Osteocyte (in vitro differentiated cells): ENCODE measurements at places on chromosomes 1 and 21.

GRCh38 chr21:41616031-41616591, 108.2 kb upstream of the TMPRSS2 start:
- H3K27me3 ChIP-seq = no peaks in the 10 kb centered on the region
- peak overlapping the region; percentile 10 for H3K4me3 ChIP-seq
- DNase-seq = no peak
- peaks cover 54% of the 10 kb centered on the region for H3K4me1 ChIP-seq

DNA sequence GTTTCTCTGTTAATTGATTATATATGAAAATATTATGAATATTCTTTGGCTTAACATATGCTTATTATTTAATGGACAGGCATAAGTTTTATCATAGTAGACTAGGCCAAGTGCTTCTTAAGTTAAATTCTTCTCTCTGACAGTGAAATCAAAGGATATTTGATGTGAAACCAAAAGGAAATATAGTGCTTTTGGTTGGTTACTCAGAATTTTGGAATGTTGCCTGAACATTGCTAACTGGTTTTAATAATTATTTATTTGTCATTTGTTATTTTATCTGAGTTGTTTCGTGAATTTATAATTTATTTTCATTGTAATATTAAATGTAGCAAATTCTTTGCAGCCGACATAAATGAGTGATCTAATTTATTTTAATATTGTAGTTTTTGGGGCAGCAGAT, 18.3 kb downstream of the HOOK1 start:
- no peaks in the 10 kb centered on the region for H3K36me3 ChIP-seq
- no peak overlapping the region for H3K27ac ChIP-seq
- DNase-seq = no peak
- H3K27me3 ChIP-seq = peaks cover 31% of the 10 kb centered on the region
- no peaks in the 10 kb centered on the region for H3K4me1 ChIP-seq

DNA sequence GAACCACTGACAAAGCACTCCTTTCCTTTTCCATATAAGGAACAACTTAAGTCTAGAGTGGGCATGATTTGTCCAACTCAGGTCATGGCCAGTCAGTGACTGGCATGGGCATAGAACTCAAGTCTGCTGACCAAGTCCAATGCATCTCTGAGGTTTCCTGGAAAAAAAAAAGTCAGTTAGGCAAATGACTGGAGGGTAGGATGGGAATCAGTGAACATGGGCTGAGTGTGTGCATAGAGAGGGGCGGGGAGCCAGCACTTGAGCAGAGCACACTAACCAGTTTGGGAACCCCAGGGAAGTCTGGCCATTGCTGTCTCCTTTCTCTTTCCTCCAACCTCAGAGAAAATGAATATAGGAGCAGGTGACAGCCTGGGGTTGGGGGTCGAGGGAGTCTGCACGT, 53.6 kb upstream of the FMOD start:
- no peak for DNase-seq
- peaks cover 18% of the 10 kb centered on the region for H3K4me1 ChIP-seq
- no peaks in the 10 kb centered on the region for H3K36me3 ChIP-seq
- H3K27ac ChIP-seq = no peak overlapping the region
- H3K4me3 ChIP-seq = no peak overlapping the region
- peaks cover 6% of the 10 kb centered on the region for H3K27me3 ChIP-seq

- peaks cover 53% of the 10 kb centered on the region for H3K36me3 ChIP-seq
- DNase-seq = no peak
- H3K4me3 ChIP-seq = no peak overlapping the region
- H3K27ac ChIP-seq = no peak overlapping the region
Measured at GRCh38 chr1:25356848-25357247, 18.7 kb downstream of the TMEM50A start.

- no peaks in the 10 kb centered on the region for H3K36me3 ChIP-seq
- no peak overlapping the region for H3K27ac ChIP-seq
- H3K4me3 ChIP-seq = no peak overlapping the region
Measured at GRCh38 chr1:110481968-110482623, 31.1 kb downstream of the PROK1 start.

GRCh38 chr1:67713057-67713846, 28.3 kb downstream of the GADD45A start:
- no peaks in the 10 kb centered on the region for H3K27me3 ChIP-seq
- peak overlapping the region; percentile 48 for H3K27ac ChIP-seq
- H3K4me3 ChIP-seq = no peak overlapping the region

- H3K4me1 ChIP-seq = no peaks in the 10 kb centered on the region
- H3K27me3 ChIP-seq = no peaks in the 10 kb centered on the region
- H3K36me3 ChIP-seq = no peaks in the 10 kb centered on the region
- no peak overlapping the region for H3K27ac ChIP-seq
- no peak overlapping the region for H3K4me3 ChIP-seq
Measured at GRCh38 chr1:186806477-186806876, 22.3 kb upstream of the PLA2G4A start.

GRCh38 chr1:177309880-177310279, 139.1 kb downstream of the BRINP2 start:
- no peak overlapping the region for H3K4me3 ChIP-seq
- H3K27ac ChIP-seq = no peak overlapping the region
- no peaks in the 10 kb centered on the region for H3K4me1 ChIP-seq
- no peaks in the 10 kb centered on the region for H3K36me3 ChIP-seq

DNA sequence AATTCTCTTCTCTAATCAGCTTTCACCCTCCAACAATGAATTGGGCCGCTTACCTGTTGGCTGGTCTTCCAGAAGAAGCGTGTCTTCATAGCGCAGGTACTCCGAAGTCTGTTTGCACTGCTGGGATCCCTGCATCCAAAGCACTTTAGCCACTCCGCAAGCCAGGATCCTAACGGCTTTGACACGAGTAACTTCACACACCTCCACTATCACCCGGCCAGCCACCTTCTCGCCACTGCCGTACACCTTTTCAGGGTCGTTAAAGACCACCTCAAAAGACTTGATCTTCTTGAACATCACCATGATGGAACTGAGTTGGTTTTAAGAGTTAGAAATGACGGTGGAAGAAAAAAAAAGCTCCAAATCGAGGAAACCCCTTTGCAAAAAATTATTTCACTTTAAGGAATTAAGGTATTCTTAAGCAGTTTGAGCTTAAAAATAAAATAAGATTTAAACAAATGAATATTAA, 381 bp downstream of the TXNIP start:
- H3K4me3 ChIP-seq = peak overlapping the region; percentile 94
- DNase-seq = no peak
- H3K27ac ChIP-seq = peak overlapping the region; percentile 96
- H3K4me1 ChIP-seq = peaks cover 53% of the 10 kb centered on the region
- H3K27me3 ChIP-seq = no peaks in the 10 kb centered on the region
- H3K36me3 ChIP-seq = peaks cover 38% of the 10 kb centered on the region

DNA sequence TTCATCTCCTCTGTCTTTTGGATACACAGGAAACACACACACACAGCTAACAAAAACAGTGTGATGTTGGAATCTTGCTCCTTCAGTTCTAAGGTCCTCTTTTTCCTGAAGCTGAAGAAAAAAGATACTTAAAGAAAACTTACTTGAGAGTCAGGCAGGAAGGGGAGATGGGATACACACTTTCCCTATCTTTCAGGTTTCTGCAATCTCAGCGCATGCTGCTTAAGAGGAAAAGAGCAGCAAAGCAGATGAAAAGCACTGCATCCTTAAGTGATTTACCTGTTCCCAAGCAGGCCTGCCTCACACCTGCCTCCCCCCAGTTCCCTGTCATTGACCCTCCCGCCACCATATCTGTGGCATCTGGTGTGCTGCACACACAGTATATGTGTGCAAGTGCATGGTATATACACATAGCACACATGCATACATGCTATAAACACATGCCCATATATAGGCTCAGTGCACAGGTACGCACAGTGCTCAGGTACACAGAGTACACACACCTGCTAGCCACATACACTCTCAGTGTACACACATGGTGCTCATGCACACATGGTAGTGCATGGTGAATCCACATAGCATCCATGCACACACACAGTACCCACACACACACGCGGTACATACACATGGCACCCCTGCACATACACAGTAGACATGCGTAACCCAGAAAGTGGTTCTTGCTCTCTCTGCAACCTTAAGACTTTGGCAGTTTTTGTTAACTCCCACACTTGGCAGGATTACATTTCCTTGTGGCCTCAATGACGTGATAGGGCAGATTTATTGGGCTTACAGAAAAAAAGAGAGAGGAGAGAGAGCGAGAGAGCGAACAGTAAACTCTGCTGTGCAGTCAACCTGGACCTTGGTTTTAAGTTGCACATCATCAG, 166.9 kb downstream of the TOMM20 start:
- H3K4me1 ChIP-seq = peaks cover 85% of the 10 kb centered on the region
- no peaks in the 10 kb centered on the region for H3K36me3 ChIP-seq
- H3K4me3 ChIP-seq = peak overlapping the region; percentile 65
- no peaks in the 10 kb centered on the region for H3K27me3 ChIP-seq
- no peak for DNase-seq

DNA sequence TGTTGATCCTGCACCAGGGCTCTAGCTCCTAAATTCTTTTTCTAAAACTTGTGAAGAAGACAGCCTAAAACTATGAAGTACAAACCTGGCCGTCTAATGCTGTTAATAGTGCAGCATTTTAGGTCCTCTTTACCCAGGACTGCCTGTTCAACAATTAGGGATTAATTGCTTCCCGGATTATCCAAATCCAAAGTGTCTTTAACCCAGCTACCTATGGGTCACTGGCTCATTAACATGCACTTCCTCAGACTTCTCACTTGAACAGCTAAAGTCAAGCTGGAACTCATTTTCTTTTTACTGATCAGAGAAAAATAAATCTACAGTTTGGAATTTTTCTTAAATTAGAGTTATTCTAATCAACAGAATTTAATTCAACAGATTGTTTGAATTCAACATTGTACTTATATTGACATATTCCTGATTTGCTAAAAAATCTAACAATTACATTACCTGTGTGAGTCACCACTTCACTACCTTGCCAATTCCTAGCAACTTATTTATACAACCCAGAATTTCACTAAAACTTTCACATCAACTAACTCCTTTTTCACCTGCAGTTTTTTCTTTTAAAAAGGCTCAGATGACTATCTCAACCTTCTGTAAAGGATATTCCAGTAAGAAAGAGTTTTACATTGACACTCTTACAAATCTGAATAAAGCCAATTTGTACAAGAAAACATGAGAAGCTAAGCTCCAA, 3.3 kb downstream of the HNRNPU start:
- DNase-seq = no peak
- peak overlapping the region; percentile 95 for H3K27ac ChIP-seq
- peaks cover 49% of the 10 kb centered on the region for H3K36me3 ChIP-seq
- peaks cover 46% of the 10 kb centered on the region for H3K4me1 ChIP-seq
- no peaks in the 10 kb centered on the region for H3K27me3 ChIP-seq

GRCh38 chr1:179287946-179288345, 5.7 kb upstream of the SOAT1 start:
- no peak overlapping the region for H3K27ac ChIP-seq
- DNase-seq = no peak
- H3K4me3 ChIP-seq = no peak overlapping the region
- no peaks in the 10 kb centered on the region for H3K36me3 ChIP-seq
- no peaks in the 10 kb centered on the region for H3K27me3 ChIP-seq

GRCh38 chr1:211832661-211833060, 2.1 kb upstream of the LPGAT1 start:
- peaks cover 22% of the 10 kb centered on the region for H3K4me1 ChIP-seq
- H3K36me3 ChIP-seq = no peaks in the 10 kb centered on the region
- peaks cover 7% of the 10 kb centered on the region for H3K27me3 ChIP-seq
- no peak overlapping the region for H3K4me3 ChIP-seq

DNA sequence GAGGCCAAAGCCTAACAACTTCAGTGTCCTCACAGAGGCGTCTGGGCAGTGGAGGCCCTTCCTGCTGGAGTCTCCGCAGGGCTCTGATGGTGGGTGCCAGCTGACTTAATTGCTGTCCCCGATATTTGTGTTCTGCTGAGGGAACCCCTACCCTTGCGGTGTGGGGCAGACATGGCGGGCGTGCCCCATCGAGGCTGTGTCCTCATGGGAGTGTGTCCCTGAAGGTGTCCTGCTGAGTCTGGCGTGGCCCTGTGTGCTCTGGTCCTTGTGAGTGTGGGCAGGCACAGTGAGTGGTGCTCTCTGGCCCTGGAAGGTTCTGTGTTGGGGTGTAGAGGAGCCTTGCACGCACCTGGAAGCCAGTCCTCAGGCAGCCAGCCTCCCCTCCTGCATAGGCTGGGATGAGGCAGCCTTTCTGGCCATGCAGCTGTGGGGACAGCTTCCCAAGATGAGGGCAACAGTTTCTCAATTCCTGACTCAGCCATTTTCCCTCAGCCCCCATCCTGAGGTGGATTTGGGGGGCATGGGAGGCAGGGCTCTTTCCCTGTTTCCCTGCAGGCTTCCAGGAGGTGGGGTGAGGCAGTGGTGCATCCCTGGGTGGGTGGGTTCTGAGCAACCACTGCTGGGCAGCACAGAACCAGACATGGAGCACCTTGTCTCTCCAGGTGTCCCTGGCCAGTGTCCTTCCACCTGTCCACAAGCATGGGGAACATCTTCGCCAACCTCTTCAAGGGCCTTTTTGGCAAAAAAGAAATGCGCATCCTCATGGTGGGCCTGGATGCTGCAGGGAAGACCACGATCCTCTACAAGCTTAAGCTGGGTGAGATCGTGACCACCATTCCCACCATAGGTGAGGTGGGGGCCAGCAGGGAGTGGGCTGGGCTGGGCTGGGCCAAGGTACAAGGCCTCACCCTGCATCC, 6.5 kb downstream of the C1orf35 start:
- no peak for DNase-seq
- no peaks in the 10 kb centered on the region for H3K27me3 ChIP-seq
- H3K4me1 ChIP-seq = peaks cover 6% of the 10 kb centered on the region
- no peak overlapping the region for H3K4me3 ChIP-seq
- H3K27ac ChIP-seq = no peak overlapping the region
- peaks cover 32% of the 10 kb centered on the region for H3K36me3 ChIP-seq

DNA sequence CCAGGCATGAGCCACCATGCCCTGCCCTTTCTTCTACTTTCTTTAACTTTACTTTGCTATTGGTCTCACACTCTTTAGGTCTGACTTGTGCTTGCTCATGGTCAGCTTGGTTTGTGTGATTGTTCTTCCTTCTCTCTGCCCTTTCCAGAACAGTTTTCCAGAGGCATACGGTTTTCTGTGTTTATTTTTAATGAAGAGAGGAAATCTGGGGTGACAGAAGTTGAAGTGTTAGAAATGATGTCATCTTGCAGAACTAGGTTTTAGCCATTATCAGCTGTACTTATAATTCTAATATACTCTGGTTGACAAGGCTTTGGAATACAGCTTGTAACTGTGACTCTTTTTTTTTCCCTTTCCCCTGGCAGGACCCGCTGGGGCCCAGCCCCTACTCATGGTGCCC, 14.4 kb downstream of the AGO3 start:
- H3K27me3 ChIP-seq = no peaks in the 10 kb centered on the region
- H3K36me3 ChIP-seq = peaks cover 5% of the 10 kb centered on the region
- H3K27ac ChIP-seq = no peak overlapping the region
- H3K4me1 ChIP-seq = peaks cover 14% of the 10 kb centered on the region
- H3K4me3 ChIP-seq = no peak overlapping the region
- no peak for DNase-seq

- no peaks in the 10 kb centered on the region for H3K27me3 ChIP-seq
- no peak overlapping the region for H3K4me3 ChIP-seq
- H3K27ac ChIP-seq = no peak overlapping the region
Measured at GRCh38 chr1:97570691-97571090, 350.1 kb downstream of the DPYD start.
